BE2C (cell line): ENCODE measurements at places on chromosomes 7 and 10.

- DNase-seq: no peak
Observed at GRCh38 chr7:31647511-31647910, 39.5 kb upstream of the PPP1R17 start.

GRCh38 chr7:110881721-110882120, 209.2 kb upstream of the LRRN3 start:
- DNase-seq: no peak

GRCh38 chr10:75464478-75465449, 33.3 kb downstream of the LRMDA start:
- no peak for DNase-seq

- DNase-seq: no peak
Observed at GRCh38 chr10:13414855-13415254, 66.8 kb upstream of the SEPHS1 start.
